COLO829 (cell line): ENCODE measurements at places on chromosomes 11 and 22.
A peak's percentile ranks its signal among the peaks of the same experiment; 100 is the strongest.

- DNase-seq = peak; percentile 64
Observed at GRCh38 chr22:29470159-29470855, 9.7 kb upstream of the NEFH start.

DNA sequence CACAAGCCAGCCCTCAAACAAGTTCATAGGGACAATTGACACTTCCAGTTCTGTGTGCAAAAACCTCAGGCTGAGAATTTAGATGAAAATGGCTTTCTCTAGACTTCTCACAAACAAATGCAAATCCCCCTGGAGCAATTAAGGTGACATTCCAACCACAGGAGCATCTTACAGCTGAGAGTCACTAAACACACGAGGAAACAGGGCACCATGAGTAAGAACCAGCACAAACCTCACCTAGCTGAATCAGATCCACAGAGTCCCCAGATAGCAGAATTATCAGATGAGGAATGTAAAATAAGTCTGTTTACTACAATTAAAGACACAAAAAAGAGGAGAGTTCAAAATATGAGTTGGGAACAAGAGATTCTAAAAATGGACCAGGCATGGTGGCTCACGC lies 51.5 kb downstream of the RTL6 start:
- DNase-seq = no peak

GRCh38 chr11:31652528-31652927 lies 143.0 kb downstream of the ELP4 start:
- DNase-seq = no peak

DNA sequence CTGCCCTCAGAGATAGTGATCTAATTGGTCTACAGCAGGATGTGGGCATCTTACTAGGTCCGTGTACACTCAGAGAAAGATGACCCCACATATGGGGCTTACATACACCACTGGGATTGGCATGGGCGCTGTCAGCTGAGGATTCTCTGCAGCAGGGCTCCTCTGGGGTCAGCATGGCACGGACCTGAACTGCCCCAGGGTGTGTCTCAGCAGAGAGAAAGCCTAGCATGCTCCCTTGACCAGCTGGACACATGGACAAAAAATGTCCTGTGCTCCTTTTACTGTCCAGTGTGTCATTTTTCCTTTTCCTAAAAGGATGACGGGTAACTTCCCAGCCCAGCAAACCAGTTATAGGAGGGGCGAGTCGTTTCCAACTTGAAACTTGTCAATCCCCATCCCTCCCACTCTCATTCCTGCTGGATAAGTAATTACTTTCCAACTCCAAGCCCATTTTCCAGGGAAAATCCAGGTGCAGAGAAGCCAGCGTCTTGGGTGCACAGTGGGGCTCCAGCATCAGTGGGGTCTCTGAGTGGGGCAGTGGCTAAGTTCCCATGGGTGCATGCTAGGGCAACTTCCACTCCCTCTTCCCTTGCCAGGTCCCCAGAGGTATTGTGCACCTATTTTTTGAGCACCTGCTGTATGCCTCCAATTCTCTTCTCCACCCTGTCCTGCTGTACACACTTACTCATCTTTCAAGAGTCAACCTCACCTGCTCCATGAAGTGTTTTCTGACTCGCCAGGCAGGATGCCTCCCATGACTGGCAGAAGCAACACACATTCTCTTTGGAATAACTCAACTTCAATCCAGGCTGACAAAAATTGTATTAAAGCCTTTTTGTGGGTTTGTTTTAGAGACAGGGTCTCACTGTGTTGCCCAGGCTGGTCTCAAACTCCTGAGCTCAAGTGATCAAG lies 5.0 kb downstream of the VSTM5 start:
- no peak for DNase-seq

DNA sequence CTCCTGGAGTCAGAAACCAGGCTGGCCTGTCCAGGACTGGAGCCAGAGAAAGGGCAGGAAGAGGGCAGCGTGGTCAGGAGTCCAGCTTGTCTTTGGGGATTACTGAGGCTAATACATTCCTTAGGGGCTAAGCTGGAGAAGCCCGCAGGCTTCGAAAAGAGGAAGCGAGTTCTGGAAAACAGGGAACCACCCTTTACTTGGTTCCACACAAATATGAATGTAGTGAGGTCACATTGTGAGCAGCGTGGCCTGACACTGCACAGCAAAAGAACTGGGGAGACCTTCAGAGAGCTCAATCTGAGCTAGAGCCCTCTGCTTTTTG lies 132.3 kb downstream of the CEP164 start:
- no peak for DNase-seq

DNA sequence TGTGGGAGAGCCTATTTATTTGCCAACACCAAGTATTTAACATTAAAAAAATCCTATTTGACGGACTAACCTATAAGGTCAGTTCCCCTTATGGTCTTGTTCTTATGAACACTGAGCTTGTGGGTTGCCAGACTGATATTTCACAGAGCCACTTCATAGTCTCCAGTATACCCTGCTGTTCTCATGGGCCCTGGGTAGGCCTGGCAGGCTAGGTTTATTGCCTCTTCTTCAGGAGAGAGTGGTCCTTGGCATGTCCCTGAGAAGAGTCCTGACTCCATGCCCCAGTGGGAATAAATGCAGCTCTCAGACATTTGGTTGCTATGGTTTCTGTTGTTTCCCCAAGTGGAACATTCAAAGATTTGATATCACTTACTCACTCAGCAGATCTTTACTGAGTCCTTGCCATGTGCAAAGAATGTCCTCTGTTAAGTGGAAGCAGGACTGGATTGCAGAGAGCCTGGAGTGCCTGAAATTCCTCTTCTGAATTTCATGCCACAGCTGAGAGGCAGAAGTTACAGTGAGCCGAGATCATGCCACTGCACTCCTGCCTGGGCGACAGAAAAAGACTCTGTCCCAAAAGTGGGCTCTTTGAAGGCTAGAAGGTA lies 15.7 kb downstream of the SLC5A1 start:
- no peak for DNase-seq

GRCh38 chr11:65124480-65125196 lies 2.5 kb downstream of the MRPL49 start:
- no peak for DNase-seq

- DNase-seq = no peak
Observed at GRCh38 chr11:18723991-18724390, 2.0 kb downstream of the IGSF22 start.

DNA sequence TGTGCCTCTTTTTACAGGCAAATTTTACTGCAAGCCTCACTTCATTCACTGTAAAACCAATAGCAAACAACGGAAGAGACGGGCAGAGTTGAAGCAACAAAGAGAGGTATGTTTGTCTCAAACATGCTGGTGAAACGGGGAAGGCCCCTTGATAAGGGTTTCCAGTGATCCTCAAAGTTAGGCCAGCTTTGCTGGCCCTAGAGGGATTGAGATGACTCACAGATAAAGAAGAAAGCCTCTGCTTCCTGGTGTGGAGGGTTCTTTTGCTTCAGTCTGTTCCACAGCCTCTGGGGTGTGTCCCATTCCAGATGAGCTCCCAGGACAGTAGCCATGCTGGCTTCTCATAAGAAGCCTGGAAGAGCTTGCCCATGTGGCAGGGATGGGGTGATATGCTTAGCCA lies 118.9 kb upstream of the PARVA start:
- DNase-seq = peak; percentile 67

DNA sequence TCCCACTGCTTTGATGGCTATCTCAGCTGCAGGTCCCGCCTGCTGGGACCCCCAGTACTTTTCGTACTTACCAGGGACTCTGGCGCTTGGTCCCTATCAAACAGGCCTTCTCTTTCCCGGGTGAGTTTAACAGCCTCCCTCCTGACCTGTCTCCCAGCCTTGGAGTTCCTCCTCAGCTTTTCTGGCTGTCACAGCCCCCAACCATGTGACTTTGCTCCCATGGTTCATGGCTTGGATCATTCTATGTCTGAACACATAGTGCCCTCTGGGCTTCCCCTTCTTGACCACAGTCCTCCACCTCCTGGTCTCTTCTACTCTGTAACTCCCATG lies 56.9 kb downstream of the PARVA start:
- DNase-seq = no peak

DNA sequence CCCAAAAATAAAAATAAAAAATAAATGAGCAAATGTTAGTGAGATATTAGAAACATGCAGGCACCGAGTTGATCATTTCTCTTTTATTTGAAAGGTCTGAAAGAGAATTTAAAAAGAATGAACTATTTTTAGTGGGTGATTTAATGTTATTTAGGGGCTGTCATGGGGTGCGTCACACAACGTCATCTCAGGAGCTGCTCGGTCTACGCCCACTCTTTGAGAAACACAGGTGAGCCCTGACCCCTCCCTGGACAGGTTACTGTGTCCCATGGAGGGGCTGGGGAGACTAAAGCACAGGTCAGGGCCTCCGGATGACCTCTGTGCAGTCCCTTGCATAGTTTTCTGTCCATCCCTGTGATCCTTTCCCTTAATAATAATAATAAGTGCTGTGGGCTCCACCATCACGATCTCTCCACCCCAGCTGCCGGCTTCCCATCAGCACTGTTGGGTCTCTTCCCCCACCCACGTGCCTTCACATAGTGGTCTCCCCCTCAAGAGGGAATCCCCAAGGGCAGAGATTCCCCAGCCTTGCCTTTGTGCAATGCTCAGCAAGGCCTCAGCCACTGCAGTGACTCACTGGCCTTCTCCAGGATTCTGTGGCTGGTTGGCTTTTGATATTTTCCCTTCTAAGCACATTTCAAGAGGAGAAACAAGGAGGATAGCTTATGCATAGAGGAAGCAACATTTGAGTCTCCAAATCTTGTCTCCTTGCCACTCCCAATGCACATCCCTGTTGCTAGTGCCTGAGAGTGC lies 159.9 kb downstream of the TTC17 start:
- DNase-seq = no peak

GRCh38 chr22:35578836-35579575 lies 38.1 kb downstream of the MB start:
- DNase-seq = no peak

- DNase-seq = no peak
Observed at GRCh38 chr11:64303109-64304031, 2.0 kb upstream of the ESRRA start.

- no peak for DNase-seq
Observed at GRCh38 chr22:25393121-25393805, 171.2 kb upstream of the GRK3 start.

DNA sequence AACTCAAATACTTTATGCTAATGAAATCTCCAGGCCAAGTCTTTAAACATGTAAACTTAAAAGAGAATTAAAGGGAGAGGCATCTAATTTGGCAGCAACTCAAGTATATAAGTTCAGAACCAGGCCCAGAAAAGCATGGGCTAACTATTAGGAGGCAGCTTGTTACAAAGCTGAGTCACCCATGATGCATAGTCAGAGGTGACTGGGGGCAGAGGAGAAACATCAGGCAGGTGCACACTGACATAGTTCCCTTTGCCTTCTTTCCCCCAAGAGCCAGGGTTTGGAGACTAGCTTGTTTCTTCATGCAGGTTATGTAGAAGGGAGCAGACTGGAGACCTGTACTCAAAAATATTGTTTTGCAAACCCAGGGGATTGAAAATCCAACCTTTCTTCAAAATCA lies 619.0 kb downstream of the SOX6 start:
- no peak for DNase-seq

DNA sequence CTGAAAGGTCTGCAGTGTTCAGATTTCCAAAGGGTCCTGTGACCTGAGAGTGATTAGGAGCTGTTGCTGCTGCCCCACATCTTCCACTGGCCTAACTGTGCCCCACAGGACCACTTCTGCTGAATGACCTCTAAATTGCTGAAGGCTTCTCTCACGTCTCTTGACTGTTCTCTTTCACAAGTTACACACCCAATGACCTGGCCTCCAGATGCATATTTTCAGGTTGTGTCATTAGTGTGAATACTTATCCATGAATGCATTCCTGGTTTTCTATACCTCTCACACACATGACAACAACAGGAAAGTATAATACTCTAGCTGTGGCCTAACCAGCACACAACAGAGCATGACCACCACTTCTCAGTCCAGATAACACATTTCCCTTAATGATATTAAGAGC lies 15.4 kb downstream of the PRR14L start:
- DNase-seq = no peak

DNA sequence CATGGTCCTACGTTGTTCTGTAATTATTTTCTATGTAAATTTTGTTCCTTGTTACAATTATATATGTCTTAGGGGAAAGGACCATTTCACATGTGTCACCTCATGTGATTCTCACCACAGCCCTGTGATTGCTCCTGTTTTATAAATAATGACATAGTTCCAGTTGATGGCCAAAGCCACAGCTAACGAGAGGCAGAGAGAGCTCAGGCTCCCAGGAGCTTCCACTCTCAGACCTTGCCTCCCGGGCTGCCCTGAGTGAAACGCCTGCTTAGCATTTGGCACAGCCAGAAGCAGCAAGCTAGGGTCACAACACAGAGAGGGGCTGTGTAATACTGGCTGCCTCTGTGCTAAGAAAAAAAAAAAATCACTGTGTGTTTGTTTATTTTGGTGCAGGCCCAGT lies 5.9 kb downstream of the TMEM121B start:
- DNase-seq = no peak

- no peak for DNase-seq
Observed at GRCh38 chr11:109059402-109059801, 362.6 kb upstream of the C11orf87 start.

DNA sequence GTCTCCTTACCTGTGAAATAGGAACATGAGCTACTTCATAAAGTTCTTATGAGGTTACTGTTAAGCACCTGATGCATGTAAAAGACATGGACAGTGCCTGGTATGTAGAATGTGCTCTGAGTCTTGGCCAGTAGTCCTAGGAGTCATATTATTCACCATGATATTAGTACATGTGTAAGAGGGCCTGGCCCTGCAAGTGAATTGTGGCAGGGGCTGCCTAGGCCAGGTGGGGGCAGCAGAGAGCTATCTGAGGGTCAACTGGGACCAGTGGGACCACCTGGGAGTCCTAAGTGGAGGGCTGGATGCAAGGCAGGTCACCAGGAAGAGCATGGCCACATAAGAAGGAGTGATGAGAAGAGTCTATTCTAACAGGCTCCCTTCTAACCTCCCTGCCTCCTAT lies 529.5 kb downstream of the SOX6 start:
- DNase-seq = peak; percentile 68

DNA sequence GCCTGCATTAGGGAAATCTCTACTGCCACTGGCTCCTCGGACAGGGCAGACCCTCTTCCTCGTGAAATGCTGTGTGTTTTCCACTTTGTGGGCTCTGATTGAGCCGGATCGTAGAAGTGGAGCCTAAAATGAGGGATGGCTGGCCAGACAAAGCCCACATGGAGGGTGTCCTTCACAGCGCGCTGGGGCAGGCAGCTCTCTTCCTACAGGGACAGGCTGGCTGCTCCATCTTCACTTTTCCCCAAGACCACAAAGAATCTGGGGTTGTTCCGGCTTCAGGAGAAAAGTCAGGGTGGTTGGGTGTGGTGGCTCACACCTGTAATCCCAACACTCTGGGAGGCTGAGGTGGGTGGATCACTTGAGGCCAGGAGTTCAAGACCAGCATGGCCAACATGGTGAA lies 94.9 kb downstream of the MORC2 start:
- no peak for DNase-seq
